ENCODE measurements at places on chromosomes 11 and 22. TPM values are rescaled to one million over a fixed set of nuclear protein-coding genes. Genes with fewer than 3 reads are reported as not detected.

ANO5 gene
- total RNA-seq = 0.02 TPM

MS4A7 gene
- total RNA-seq = not detected

MS4A4E gene
- total RNA-seq = not detected

MOV10L1 gene
- 2.0 TPM for total RNA-seq

LMO1 gene
- 0.22 TPM for total RNA-seq

HYOU1 gene
- total RNA-seq = 112 TPM

P2RX6 gene
- 3.5 TPM for total RNA-seq

KRTAP5-8 gene
- not detected for total RNA-seq

CST6 gene
- not detected for total RNA-seq

FAM111A gene
- total RNA-seq = 102 TPM

H19 gene
- 0.69 TPM for total RNA-seq

SPECC1L gene
- total RNA-seq = 19.3 TPM

GAS2 gene
- total RNA-seq = 0.22 TPM

PKNOX2 gene
- 0.12 TPM for total RNA-seq
